ENCODE measurements at places on chromosomes 5 and 9.

DNA sequence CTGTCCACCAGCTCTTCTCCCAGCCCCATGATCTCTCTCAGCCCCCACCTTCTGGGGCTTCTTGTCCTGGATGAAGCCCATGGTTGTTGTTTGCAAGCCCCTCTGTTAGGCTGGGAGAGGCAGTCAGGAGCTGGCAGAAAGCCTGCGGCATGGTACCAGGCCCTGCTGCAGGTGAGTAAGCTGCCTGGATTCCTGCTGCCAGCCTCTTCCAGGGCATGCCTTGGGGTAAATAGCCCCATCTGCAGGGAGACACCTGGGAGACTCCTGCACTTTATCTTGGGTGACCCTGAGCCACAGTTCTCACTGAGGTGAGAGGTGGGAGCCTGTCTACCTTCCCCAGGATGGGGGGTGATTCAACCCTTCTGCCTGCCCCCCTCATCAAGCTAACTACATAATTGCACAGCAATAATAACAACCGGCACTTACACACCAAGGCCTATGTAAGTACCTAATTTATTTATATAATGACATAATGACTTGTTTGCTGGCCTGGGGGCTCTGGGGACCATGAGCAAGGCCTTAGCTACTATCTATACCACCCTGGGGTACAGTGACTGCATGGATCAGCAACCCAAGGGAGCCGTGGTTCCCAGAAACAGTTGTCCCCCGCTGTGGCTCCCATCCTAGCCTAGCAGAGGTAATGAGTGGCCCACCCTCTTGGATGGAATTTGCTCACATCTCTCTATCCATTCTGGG, 116.0 kb downstream of the PSD2 start:
- no peak for DNase-seq

DNA sequence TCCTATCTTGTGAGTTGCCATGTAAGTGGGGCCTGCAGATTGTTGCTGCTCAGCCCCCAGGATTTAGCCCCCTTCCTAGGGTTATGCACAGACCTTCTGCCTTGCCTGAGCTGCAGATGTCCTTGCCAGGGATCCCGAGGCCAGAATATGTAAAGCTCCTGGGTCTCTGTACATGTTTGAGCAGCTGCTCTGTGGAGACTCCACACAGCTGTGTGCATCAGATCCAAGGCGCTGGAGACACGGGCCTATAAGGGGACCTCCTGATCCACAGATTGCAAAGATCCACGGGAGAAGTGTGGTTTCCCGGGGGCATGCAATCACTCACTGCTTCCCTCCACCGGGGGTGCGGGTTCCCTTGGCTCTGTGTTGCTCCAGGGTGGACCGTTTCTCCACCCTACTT, 28.9 kb downstream of the TAF11L14 start:
- no peak for DNase-seq

GRCh38 chr5:60487476-60487875, 212.5 kb downstream of the DEPDC1B start:
- DNase-seq = no peak

- DNase-seq = no peak
These were observed 126.7 kb downstream of the FOXD1 start for GRCh38 chr5:73321757-73322436.

DNA sequence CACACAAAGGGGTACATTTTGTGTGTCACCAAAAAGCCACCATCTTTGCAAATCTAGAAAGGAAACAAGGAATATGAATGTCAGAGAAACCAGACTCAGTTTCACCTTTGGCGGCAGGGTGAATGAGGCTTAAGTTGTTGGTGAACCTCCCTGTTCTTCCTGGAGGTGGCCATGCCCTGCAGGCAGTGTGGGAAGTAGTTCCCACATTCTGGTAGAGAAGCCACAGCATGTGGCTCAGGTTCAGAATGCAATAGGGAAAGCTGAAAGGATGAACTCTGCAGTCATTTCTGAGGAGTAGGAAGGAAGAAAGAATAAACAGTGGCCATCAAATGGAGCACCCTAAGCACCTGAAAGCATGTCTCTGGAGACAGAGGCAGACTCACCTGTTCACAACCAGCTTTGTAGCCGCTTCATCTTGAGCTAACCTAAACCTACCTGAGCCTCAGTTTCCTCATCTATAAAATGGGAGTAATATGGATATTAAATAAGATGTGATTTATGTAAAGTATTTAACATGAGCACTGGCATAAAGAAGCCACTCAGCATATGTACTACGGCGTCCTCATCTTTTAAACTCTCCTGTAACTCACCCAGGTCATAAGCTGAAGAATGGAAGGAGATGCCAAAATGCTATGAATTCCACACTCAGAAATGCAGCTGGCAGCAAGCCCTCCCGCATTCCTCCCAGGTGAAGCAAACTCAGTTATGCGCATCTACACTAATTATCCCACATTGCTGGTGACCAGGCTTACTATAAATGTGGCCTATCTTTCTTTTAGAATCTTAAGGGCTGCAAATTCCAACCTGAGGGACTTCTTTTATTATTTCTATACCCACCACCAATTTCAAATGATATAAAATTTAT, 86.0 kb downstream of the ZNF608 start:
- no peak for DNase-seq

- DNase-seq = no peak
These were observed 42.7 kb downstream of the SH3PXD2B start for GRCh38 chr5:172411484-172412072.

- DNase-seq = no peak
These were observed 900.0 kb upstream of the CDH10 start for GRCh38 chr5:25544652-25545249.

DNA sequence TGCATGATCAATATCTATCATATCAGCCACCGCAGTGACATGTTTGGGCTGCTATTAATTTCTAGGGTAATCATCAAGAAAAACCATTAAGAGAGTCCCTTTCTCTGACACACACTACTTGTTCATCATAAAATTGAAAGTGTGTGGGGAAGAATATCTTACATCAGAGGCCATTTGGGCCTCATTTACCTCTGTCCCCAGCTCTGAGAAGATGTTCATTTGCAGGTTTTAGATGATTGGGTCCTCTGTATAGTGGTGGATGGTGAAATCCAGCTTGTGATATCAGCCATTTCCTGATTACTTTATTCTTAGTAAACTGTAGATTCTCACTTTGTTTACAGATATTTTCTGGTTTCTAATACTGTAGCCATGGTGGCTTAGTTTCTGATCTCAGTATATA, 29.8 kb upstream of the PJA2 start:
- DNase-seq = no peak
